ENCODE measurements at places on chromosomes 5 and 9.

GRCh38 chr5:156991714-156992113, 28.7 kb upstream of the TIMD4 start:
- no peak for DNase-seq

DNA sequence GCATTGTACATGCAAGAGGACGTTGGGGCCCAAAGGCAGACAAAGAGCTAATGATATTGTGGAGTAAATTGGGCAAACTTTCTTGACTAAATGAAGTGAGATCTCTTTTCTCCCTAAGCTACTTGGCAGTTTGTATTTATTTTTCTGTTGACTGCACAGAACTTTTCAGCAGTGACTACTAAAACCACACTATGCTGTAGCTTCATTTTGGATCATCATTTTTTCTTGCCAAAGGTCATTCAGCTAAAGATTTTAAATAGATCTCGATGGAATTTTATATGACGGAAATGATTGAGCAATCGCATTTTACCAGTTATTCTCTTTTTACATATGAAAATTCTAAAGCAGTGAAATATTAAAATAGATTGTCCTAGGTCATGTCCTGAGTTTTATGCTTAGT, 286.1 kb upstream of the ACTBL2 start:
- DNase-seq = no peak

DNA sequence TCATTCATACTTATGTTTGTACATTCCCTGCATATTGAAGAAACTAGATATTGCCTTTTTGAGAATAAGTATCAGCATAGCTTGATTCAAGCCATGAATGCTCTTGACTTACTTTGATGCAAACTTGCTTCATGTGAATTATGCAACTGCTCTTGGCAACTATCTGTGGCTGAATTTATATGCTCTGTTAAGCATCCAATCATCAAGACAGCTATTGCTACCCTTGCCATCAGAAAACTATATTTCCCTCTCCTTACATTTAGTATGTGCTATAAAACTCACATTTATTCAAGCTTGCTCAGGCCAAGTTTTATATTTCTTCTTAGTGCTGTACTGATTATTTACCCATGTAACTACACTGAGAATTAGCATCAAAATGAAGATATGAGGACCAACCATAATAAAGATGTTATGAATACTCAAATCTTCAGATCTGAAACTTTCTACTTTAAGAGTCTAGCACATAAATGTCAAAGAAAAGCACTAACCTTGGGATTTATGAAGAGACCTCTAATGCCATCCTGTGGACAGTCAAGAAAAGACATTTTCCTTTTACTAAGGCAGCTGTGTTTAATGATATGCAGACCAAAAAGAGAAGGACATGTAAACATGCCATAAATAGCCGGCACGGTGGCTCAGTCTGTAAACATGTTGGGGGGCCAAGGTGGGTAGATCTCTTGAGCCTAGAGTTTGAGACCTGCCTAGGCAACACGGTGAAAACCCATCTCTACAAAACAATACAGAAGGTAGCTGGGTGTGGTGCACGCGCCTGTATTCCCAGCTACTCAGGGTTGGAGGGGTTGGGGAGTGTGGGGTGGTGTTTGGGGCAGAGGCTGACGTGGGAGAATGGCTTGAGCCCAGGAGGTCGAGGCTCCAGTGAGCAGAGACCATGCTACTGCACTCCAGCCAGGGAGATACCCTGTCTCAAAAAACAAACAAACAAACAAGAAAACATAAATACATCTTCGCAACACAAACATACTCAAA, 267.0 kb upstream of the TYRP1 start:
- DNase-seq = peak; percentile 4

- DNase-seq = peak; percentile 94
These were observed at the start of gene SLC25A48 for GRCh38 chr5:135834639-135835529. SLC25A48 (plus strand) TSS chr5:135834663; CDS start chr5:135834848, 185 bp downstream.

GRCh38 chr5:14038341-14038959, 94.0 kb upstream of the DNAH5 start:
- no peak for DNase-seq

DNA sequence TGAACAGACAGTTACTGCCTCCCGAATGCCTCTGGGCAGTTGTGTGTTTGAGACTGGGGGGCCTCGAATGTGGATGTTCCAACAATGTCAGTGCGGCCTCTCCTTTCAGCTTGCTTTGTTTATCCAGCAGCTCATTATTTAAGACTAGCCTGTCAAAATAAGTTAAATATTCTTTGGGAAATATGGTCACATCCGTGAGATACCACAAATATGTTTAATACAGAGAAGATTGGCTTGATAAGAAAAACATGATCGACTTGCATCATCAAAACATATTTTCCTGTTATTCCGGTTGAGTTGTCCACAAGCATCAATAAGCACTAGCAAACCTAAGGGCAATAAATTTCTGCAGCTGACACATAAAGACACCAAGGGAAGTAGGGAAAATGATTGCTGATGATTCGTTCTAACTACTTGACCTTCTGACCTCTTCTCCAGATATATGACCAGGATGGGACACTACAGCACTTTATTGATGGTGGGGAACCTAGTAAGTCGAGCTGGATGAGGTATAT, 66.5 kb downstream of the PRDM6 start:
- DNase-seq = no peak

DNA sequence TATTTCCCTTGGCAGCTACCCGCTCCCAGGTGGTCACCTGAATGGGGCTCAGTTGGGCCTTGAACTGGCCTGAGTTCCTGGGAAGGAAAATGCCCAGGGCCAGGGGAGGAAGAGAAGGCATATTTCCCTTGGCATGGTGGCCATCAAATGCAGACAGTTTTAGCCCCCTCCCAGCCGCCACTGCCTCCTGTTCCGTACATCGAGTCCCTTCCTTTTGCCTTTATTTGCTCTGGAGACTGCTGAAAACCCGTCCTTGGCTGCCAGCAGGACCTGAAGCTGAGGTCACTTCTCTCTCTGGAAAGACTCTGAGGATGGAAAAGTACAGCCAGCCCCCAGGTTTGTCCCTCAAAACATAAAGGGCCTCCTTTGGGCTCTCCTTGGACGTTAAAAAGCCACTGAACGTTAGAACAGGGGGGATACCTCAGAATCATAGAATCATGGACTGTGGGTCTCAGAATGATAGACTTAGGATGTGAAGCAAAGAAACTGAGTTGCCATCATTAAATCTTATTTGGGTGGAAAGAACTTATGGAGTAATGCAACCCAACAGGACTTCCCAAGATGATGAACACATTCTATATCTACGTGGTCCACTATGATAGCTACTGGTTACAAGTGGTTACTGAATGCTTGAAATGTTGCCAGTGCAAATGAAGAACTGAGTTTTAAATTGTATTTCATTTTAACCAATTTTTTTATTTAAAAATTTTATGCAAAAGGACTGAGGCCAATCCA, 7.1 kb downstream of the SPARC start:
- no peak for DNase-seq

DNA sequence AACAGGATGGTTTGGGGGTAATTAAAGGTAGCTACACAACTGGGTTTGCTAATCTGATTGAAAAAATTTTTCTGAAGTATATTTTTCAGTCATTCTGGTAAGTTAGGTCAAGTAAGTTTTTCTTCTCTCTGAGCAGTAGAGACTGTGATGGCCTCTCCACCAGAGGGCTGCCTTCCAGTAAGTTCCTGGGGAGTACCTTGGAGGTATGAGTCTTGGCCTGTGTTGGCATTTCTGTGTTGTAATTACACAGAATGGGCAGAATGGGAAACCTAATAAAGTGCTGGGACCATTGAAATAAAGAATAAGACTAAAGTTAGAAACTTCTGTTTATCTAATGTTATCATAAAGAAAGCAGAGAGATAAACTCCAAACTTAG, 430.8 kb downstream of the ARHGEF28 start:
- DNase-seq = peak; percentile 10

- no peak for DNase-seq
These were observed 5.3 kb downstream of the SLC34A1 start for GRCh38 chr5:177389241-177390169.

GRCh38 chr9:104794070-104794469, 30.1 kb downstream of the NIPSNAP3B start:
- DNase-seq = no peak

GRCh38 chr5:90359073-90359920, 50.3 kb downstream of the CETN3 start:
- peak; percentile 4 for DNase-seq

DNA sequence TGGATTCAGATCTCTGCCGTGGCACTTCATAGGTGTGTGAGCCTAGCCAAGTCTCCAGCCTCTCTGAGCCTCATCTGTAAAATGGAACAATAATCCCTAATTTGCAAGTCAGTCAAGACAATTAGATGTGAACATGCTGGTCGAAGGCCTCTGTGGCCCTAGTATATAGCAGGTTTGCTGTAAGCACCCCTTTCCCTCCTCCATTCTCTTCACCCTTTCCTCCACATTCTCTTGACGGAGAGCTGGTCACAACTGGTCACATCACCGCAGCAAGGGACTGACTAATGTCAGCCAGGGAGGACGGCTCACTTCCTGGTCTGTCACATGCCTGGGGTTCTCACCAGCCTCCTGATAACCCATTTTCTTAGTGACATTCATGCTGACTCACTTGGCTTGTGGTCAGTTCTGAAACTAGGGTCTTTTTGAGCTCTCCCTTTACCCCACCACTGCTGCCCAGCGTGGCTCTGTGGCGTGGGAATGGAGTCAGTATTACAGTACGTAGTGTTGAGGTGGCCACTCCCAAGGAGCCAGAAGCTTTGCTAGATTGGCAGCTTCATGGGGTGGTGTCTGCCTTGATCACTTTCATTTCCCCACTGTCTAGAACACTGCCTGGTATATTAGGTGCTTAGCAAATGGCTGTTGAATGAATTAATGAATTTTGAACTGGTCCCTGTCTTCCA, 47.8 kb downstream of the ERGIC1 start:
- no peak for DNase-seq

- peak; percentile 49 for DNase-seq
These were observed 6.2 kb downstream of the MAPKAP1 start for GRCh38 chr9:125700791-125701190.

DNA sequence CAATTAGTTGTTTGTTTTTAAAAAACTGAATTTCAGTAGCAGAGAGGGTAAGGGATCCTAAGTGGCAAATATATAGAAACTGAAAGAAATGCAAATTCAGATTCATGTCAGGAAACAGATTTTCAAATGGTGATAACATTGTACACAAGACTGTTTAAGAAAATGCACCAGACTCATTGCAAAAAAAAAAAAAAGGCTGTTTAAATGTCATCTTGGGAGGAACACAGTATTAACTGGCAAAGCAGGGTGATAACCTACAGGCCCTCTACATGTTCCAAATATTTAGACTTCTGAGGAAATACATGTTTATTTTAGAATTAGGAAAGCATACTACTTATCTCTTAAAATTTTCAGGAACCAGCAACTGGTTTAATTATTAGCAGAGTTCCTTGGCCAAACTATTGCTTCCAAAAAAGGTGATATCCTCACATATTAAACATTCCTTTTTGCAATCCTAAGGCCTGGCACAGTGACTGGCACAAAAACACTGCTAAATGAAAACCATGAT, 114.5 kb downstream of the TSSK1B start:
- DNase-seq = no peak

- DNase-seq = no peak
These were observed 69.2 kb upstream of the RPS23 start for GRCh38 chr5:82347201-82347865.

DNA sequence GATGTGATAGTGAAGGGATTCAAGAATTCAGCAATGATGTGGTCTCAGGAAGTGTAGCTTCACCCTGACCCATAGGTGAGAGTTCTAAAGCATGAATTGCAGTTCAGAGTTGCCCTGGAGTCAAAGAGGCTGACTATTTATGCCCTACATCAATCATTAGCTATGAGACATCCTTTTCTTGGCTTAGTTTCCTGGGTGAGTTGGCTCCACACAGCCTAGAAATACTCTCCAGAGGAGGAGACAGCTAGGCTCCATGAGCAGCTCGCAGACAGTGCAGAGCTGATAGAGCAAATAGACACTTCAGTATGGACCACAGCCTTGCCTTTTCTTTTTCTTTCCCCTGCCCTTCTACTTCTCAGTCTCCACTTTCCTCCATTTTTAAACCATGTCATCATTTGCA, 1651.8 kb downstream of the MAT2B start:
- no peak for DNase-seq

DNA sequence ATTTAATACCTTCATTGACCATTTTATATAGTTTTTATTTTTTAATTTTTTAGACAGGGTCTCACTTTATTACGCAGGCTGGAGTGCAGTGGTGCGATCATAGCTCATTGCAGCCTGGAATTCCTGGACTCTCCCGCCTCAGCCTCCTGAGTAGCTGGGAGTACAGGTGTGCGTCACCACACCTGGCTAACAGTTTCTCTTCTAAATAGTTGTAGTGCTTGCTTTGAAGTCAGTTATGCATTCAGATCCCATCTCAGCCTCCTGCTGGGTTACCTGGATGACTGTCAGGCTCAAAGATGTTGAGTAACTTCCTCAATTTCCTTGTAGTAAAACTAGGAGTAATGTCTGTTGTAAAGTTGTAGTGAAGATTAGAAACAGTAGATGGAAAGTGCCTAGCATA, 21.4 kb downstream of the SNX18 start:
- no peak for DNase-seq

- DNase-seq = no peak
These were observed 127.2 kb upstream of the ASTN2 start for GRCh38 chr9:117542021-117542420.

- DNase-seq = no peak
These were observed 155.2 kb downstream of the GAS1 start for GRCh38 chr9:86792136-86792535.

DNA sequence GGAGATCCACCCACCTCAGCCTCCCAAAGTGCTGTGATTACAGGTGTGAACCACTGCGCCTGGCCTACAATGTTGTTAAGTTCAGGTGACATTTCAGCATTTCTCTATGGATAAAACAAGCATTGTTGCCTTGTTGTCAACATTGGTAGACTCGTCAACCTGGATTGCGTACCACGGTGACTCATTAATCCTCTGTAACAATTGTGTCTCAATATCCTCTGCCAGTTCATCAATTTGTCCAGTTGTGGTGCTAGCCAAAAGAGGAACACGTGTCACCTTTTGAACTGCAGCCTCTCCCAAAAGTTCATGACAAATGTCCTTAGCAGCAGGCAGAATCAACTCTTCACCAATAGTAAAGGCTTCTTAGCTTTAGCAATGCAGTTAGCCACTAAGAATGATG, 46.3 kb upstream of the LARP1 start:
- DNase-seq = no peak

GRCh38 chr5:52824827-52825226, 37.1 kb downstream of the ITGA1 start:
- no peak for DNase-seq

DNA sequence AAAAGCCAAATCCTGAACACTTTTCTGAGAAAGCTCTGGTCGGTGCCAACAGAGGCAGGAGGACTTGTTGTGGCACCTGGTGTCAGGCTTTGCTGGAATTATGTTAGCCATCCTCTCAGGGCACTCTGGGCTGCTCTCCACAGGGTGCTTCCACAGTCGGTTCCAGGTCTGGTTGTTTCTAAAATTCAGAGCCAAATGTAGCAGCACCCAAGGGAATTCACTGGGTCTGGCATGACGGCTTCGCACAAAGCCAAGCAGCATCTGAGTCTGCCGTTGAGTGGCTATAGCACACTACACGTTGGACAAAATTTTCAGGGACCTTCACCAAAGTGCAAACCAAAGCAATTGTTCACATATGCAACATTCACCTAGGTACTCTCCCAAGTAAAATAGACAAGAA, 110.2 kb downstream of the PJA2 start:
- no peak for DNase-seq
